ENCODE measurements at places on chromosomes 2 and 18. TPM values are rescaled to one million over a fixed set of nuclear protein-coding genes. Genes with fewer than 3 reads are reported as not detected.

GRCh38 chr18:10477121-10477862 is 22.9 kb downstream of the APCDD1 start:
- no peak overlapping the region for H3K4me3 ChIP-seq
- H3K27me3 ChIP-seq: no peaks in the 10 kb centered on the region
- no peak for DNase-seq
- no peaks in the 10 kb centered on the region for H3K4me1 ChIP-seq

DNA sequence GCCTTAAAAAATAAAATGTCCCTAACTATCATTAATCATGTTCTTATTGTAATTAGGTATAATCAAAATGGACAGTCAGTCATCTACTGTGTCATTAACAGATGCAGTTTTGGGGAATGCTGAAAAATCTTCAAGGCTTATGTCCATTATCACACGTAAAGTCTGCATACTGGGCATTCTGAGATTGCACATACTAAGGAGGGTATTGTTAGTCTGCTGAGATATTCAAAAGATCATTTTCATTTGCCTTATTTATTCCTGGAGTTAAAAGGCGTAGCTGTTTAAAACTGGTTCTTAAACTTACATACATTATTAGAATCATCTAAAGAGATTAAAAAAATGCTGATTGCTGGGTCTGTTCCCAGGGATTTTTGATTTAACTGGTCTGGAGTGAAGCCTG is 27.4 kb downstream of the KCNE4 start:
- H3K36me3 ChIP-seq: no peaks in the 10 kb centered on the region
- no peaks in the 10 kb centered on the region for H3K4me1 ChIP-seq
- DNase-seq: no peak
- H3K27me3 ChIP-seq: no peaks in the 10 kb centered on the region

- no peak for DNase-seq
- peaks cover 4% of the 10 kb centered on the region for H3K27me3 ChIP-seq
These were observed 5.2 kb downstream of the ASIC4 start for GRCh38 chr2:219519526-219519916.

- H3K27ac ChIP-seq: no peak overlapping the region
- no peaks in the 10 kb centered on the region for H3K27me3 ChIP-seq
- H3K36me3 ChIP-seq: no peaks in the 10 kb centered on the region
- H3K4me3 ChIP-seq: no peak overlapping the region
These were observed 268.1 kb upstream of the ATP5MC3 start for GRCh38 chr2:175449616-175450015.

- H3K4me1 ChIP-seq: no peaks in the 10 kb centered on the region
- H3K27ac ChIP-seq: peak overlapping the region; percentile 70
- no peaks in the 10 kb centered on the region for H3K27me3 ChIP-seq
- peak; percentile 49 for DNase-seq
- H3K4me3 ChIP-seq: peak overlapping the region; percentile 60
These were observed 81.5 kb upstream of the PPM1B start for GRCh38 chr2:44087036-44087713.

DNA sequence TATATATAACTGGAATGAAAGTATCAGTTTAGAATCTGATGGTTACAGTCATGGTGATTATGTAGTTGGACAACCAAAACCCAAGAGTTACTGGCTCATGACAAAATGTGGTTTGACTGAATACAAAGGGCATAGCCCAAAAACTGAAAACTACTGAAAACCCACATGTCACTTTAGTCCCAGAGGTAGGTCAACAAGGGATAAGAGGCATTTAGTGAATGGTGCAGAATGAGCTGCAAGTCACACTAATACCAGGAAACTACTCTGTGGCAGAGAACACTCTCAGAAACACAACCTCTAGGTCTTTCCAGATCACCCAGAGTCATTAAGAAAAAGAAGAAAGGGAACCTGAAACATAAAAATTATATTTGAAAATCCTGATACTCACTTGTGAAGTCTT is 154.5 kb downstream of the AGPS start:
- no peaks in the 10 kb centered on the region for H3K36me3 ChIP-seq
- H3K4me3 ChIP-seq: no peak overlapping the region
- H3K27me3 ChIP-seq: no peaks in the 10 kb centered on the region
- no peak overlapping the region for H3K27ac ChIP-seq
- no peak for DNase-seq

DNA sequence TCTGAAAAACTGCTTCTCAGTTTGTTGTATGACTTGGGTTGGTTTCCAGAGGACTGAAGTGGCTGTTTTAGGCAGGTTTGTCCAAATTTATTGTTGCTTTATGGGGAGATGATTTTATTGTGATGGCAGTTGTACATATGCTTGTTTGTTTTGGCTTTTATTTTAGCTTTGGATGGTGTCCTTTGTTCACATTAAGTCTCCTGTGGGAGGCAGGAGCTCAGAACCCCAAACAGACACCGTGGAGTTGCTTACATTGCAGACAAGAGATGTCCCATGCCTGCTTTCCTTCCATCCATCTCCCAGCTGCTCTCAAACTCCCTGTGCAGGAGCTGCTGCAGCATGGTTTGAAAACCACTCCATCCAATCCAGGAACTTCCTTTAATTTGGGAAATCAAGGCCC is 414.7 kb downstream of the LPIN1 start:
- no peaks in the 10 kb centered on the region for H3K27me3 ChIP-seq
- no peaks in the 10 kb centered on the region for H3K4me1 ChIP-seq
- H3K36me3 ChIP-seq: no peaks in the 10 kb centered on the region
- DNase-seq: no peak
- H3K27ac ChIP-seq: no peak overlapping the region

DNA sequence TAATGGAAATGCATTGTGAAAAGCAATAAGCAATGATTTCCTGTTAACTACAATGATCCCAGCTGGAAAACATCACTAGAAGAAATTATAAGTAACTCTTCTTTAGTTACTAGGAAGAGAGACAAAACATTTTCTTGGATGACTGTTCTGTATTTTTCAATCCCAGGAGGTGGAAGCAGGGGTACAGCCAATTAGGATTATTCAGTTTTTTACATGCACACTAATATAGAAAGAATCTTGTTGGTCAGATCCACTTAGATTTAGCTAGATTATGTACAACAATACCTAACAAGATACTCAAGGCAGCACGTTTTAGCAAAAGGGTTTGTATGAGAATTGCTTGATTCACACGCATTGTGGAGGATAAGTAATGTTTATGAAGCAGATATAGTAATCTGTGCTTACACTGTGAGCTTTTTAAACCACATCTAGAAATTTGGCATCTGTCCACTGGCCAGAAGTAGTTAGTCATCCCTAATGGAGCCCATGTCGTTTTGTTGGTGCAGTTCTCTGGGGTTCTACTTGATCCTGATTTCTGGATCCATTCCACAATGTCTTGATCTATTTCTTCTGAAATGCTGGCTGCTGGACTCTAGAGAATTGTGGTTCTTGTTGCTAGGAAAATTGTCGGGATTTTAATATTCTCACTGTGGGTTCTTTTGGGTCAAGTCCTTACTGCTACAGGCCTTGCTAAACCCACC is 199.7 kb downstream of the ADCYAP1 start:
- no peaks in the 10 kb centered on the region for H3K27me3 ChIP-seq
- H3K36me3 ChIP-seq: no peaks in the 10 kb centered on the region
- no peak overlapping the region for H3K27ac ChIP-seq
- H3K4me1 ChIP-seq: no peaks in the 10 kb centered on the region

DNA sequence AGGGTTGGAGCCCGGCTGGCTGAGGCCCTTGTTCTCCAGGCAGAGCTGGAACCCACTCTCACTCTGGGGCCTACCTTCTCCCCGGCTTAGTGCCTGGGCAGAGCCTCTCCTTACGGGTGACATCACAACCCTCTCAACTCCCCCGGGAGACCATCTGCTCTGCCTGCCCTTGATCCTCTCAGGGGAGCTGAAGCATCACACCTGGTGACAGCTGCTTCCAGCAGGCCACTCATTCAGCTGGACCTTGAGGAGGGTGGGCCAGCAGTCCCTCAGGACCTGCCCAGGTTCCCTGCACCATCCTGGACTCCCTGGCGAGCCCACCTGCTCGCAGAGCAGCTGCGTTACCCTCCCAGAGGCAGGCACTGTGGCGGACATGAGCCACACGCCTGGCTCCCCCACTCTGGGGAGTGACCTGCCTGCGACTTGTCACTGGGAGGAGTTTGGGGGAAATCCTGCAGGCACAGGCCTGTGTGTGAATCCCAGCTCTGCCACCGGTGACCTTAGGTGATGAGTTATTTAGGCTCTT is 13.1 kb downstream of the HS6ST1 start:
- peaks cover 10% of the 10 kb centered on the region for H3K4me1 ChIP-seq
- peak overlapping the region; percentile 63 for H3K27ac ChIP-seq

DNA sequence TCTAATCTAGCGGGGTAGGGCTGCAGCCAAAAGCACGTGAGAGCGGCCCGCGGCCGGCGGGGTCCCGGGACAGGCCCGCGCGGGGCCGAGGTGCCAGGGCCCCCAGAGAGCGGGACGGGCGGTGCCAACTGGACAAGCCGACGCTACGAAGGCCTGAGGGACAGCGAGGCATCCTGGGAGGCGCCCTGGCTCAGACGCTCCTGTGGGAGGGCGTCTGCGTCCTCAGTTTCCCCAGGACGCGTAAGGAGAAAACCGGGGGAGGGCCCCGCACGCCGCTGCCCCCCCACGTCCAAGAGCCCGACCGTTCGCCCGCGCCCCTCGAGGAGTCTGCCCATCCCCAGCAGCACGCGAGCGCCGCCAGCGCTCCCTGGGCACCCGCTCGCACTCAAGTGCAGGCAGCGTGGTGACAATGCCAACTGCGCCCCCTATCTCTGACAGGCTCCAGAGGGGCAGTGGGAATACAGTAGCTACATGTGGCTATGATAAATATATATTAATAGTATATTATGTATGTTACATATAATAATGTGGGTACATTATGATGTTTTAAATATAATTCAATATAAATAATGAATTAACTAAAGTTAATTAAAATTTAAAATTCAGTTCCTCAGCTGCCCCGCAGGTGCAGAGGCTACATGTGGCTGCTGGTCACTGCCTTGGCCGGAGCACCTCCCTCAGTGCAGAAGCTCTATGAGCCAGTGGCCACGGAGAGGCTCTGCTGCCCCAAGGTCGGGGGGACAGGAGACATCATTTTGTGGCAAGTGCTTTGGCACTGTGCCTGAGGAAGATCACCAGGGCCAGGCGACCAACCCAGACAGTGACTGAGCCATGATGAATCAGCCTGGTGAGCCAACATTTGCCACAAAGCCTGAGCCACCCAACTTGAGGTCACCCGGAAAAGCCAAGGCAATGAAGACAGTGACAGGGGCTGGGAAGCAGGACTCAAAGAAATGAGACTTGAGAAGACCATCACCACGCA is 5.5 kb upstream of the SFT2D3 start:
- H3K4me1 ChIP-seq: no peaks in the 10 kb centered on the region
- DNase-seq: peak; percentile 85
- peak overlapping the region; percentile 67 for H3K27ac ChIP-seq
- H3K27me3 ChIP-seq: no peaks in the 10 kb centered on the region

DNA sequence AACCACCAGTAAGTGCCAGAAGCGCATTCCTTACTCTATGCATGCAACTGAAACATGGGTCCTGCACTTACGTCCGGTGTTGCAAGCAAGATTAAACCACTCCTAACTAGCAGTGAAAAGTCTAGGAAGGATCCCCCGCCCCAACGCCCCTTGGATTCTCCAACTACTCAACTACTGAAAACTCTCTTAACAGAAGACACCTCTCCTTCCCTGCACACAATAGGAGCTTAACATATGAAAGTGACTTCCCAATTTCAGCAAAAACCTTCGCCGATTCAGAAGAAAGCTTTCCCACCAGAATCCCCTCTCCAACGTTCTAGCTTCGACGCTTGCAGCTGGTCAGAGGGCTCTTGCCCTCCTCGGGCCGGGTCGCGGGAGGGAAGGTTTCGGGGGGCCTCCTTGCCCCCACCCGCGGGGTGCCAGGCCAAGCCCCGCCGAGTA is 578 bp downstream of the IWS1 start:
- no peak for DNase-seq
- no peaks in the 10 kb centered on the region for H3K27me3 ChIP-seq
- peak overlapping the region; percentile 95 for H3K27ac ChIP-seq
- H3K4me1 ChIP-seq: no peaks in the 10 kb centered on the region
- peak overlapping the region; percentile 84 for H3K4me3 ChIP-seq

SLC16A14 gene
- total RNA-seq: 15.8 TPM

CRYGD gene
- total RNA-seq: not detected

ABHD3 gene
- total RNA-seq: 9.6 TPM

SP5 gene
- 2.8 TPM for total RNA-seq

FN1 gene
- total RNA-seq: 5,098 TPM

SERPINE2 gene
- total RNA-seq: 86.1 TPM

WNT6 gene
- 1.2 TPM for total RNA-seq

MOGAT1 gene
- not detected for total RNA-seq

PLCL1 gene
- 14.3 TPM for total RNA-seq

Data from ascending aorta (tissue), 2 donors.